ENCODE measurements at places on chromosomes 6 and 20.

DNA sequence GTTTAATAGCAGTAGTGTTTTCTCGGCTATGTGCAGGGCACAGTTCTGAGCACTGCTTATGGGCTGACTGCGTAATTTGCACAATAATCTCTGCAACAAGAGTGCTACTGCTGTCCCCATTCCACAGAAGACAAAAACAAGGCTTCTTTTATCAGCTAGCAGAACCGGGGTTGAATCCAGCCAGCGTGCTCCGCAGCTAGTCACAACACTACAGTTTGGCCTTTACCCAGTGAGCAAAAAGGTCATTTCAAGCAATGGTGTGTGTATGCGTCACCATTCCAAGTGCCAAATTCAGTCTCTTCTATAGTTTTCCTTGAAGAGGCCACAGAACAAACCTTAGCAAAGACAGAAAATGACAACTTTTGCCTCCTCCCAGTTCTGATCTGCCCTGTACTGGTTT, 61.1 kb downstream of the LRFN2 start:
- no peak for DNase-seq

- DNase-seq: no peak
Observed at GRCh38 chr6:19796452-19796851, 40.7 kb upstream of the ID4 start.

- DNase-seq: no peak
Observed at GRCh38 chr6:75124983-75125382, 80.9 kb downstream of the COL12A1 start.

GRCh38 chr20:258963-259362, 1.4 kb downstream of the DEFB132 start:
- DNase-seq: no peak
